ENCODE measurements at places on chromosomes 6 and 20.

GRCh38 chr6:129153257-129153656 lies 270.3 kb downstream of the LAMA2 start:
- DNase-seq: no peak

DNA sequence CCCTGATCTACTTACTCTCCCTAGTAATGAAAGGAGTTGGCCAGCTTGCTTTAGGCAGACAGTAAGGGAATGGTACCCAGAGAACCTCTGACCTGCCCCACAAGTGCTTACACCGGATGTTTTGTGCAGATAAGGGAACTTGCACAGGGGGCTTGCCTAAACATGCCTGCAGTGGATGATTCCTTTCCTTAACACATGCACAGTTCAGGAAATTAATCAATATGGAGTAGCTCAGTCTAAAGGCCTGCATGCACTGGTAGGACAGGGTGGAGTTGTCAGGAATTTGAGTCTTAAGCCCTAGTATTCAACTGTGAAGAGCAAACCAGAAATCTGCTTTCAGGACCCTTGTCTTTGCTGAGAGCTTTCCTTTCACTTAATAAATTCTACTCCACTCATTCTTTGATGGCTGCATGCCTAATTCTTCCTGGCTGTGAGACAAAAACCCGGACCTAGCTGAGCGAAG lies 3.9 kb upstream of the TRIM38 start:
- no peak for DNase-seq

GRCh38 chr6:13703496-13703895 lies 8.1 kb downstream of the RANBP9 start:
- no peak for DNase-seq

DNA sequence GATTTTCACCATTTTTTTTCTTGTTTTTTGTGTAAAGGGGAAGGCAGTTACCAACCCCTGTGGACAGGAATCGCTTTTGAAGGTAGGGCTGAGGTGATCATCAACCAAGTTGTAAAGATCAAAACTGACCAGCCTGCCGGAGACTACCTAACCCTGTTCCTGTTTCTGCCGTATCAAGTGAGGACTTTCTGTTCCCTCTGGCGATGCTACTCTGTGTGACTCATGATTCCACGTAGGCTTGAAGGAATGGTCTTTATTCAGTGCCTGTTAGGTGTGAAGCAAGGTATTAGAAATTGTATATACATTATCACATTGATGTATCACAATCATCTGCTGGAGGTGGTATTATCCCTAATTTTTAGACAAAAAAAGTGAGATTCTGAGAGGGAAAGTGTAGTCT lies 161.3 kb downstream of the SOX4 start:
- DNase-seq: no peak

DNA sequence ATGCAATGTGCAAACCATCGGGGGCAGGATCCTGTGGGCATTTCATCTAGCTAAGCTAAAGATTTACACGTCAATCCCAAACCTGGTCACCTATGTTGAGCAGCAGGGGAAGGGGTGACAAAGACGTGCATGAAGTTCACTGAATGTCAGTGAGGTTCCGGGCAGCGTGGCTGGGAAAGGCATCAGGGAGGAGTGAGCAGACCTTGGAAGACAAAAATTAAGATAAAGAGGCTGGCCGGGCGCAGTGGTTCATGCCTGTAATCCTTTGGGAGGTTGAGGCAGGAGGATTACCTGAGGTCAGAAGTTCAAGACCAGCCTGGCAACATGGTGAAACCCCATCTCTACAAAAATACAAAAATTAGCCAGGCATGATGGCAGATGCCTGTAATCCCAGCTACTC lies 126.1 kb downstream of the PREX1 start:
- DNase-seq: no peak

DNA sequence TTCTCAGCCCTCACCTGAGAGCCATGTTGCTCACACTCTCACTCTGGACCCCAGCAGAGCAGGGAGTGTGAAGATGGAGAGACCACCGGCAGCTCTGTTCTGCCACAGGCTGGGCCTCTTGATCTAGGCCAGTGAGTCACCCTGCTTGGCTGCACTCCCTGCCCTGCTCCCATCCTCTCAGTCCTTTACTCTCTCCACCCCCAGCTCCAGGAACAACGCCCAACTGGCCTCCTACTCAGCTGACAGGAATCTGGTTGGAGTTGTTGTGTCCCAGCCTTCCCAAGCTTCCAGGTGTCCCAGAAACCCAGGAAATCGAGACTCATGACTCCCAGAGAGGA lies at the start of gene PSORS1C1:
Gene PSORS1C1, plus strand, starts transcription at position 260 of the 338 bp plus-strand sequence. CDS start 14,833 bp downstream, outside the sequence.
- peak; percentile 86 for DNase-seq

DNA sequence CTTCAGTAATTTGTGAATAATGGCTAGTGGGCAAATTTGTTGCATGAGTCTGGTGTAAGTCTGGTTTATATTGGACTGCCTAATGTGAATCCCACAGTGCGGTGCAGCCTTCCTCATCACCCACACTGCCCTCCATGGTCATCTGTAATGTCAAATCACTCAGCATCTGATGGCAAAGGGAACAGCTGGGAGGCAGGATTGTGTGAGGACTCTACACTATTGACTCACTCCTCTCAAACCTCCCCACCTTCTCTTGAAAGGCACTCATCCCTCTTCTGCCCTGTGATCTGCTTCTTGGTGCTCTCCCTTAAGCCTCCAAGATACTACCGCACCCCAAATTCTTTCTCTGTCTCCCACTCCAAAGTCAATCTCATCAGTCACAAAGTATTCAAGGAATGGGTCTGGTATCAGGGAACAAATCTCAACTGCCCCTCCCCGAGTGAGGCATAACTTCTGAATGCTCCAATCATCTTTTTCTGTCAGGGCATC lies 146.0 kb upstream of the BEND6 start:
- no peak for DNase-seq

GRCh38 chr20:23639490-23639958 lies 1.8 kb upstream of the CST3 start:
- no peak for DNase-seq

DNA sequence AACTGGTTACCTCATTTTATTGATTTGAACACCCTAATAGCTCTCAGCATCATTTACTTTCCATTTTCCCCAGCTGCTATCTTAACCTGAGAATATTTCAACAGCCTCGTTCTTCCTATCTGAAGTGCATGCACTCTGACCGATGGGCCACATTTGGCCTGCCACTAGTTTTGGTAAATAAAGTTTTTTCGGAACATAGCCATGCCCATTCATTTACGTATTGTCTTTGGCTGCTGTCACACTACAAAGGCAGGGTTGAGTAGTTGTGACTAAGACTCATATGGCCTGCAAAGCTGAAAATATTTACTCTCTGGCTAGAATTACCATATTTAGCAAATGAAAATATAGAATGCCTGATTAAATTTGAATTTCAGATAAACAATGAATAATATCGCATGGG lies 10.8 kb downstream of the ADGRF4 start:
- DNase-seq: no peak

- DNase-seq: peak; percentile 94
Measured at GRCh38 chr6:162090734-162091133, 636.8 kb downstream of the PRKN start.

DNA sequence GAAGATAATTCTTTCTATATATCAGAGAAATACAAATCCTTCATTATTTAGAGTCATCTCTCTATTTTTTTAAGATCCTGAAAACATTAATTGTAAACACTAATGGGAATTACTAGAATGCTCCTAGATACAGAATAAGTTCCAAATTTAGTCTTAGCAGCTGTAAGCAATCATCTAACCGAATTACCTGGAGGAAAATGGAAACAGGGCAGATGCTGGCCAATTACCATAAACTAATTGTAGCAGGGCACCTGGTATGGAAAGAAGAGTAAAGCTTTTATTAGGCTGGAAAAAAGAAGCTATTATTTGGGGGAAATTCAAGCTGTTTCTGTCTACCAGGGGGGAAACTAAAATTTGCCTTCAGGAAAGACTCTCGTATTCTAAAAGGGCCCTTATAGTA lies 257.5 kb downstream of the MMUT start:
- no peak for DNase-seq

DNA sequence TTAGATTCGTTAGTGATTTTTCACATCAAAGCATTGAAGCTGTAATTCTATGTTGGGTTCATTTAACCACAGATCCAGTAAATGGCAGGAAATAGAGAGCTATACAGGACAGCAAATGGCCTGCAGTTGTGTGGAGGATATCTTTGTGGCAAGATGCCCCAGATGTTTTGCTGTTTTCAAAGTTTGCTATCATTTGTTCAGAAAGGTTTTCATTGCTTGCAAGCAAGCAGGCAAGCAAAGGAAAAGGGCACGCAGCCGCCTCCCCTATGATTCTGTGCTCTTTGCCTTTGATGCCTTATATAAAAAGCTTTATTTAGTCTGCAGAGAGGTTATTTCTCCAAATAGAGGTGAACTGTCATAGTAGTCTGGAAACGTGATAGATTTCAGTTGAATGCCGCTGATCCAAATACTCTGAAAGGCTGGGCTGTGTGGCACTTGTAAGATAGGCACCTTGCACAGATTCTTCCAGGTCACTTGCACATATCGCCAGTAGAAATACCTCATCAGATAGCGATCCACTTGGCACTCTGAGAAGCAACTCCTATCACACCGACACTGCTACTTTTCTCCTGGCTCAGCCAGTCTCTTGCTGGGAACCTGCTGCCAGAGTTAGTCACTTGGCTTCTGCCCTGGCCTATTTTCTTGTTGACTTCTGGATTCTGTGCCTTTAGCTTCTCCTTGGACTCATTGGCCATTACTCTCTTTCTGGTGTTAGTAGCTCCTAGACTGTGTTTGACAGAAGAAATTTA lies 66.4 kb downstream of the UTRN start:
- no peak for DNase-seq

GRCh38 chr6:155177363-155177961 lies 86.4 kb upstream of the CLDN20 start:
- no peak for DNase-seq

DNA sequence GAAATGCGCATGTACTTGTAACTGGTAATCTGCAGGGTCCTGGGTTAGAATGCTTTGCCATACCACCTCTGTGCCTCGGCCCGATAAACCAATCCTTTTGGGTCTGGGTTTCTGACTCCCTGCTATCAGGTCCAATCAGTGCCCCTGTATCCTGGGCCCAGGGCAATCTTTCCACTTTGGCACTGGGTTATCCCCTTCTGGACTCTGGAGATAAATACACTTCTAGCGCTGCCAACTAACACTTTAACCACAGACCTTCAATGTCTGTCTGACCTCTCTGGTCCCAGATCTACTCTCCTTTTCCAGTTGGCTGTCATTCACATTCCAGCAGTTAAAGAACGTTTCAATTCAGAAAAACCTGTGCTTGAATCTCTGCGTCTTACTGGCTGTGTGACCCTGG lies 55.3 kb downstream of the DNAAF9 start:
- DNase-seq: no peak

DNA sequence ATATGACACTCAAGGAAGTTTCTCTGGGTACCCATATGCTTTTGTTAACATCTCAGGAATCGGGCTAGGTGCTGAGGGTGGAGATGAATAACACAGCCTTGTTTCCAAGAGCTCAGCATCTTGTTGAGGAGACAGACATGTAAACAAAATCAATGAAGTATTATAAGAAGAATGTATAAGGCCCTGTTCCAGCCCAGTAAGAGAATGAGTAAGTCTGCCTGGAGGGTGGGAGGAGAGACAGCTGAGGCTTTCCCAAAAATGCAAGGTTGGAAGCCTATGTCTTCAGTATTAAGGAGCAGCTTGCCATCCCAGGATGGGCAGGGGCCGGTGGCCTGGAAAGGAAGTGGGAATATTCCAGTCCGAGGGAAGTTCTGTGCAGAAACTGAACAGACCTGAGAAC lies 615.3 kb upstream of the BTBD3 start:
- DNase-seq: no peak

- DNase-seq: no peak
Measured at GRCh38 chr6:168012431-168013249, 15.2 kb downstream of the KIF25 start.

DNA sequence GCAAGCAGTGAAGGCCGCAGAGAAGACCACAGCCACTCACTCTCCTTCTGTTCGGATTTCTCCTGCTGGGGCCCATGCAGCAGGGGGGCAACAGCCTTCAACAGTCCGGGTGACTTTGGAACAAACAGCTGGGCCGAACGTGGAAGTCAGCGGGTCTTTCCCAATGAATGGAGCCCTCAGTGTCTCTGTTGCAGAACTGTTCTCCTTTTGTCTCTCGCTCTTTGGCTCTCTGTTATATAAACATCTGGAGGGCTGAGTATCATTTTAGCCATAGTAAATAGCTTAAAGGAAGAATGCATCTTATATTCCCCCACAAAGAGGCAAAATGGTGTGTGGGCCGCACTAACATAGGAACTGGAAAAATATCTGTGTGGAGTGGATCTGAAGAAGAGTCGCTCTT lies 136.7 kb upstream of the RALGAPA2 start:
- DNase-seq: no peak

DNA sequence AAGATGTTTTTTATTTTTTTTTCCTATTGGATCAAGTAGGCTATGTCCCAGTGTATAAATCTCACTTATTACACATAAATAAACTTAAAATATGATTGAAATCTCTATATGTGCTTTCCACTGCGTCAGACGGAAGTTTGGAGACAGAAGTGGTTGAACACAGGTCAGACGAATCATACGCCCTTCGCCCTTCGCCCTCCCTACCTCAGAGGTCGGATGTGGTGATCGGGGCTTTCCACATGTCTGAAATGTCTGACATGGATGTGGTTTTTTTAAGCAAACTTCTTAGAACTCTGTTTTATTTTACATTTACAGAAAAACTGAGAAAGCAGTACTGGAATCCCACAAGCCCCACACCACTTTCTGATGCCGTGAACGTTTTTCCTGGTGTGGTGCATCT lies 344.4 kb downstream of the THBS2 start:
- no peak for DNase-seq

DNA sequence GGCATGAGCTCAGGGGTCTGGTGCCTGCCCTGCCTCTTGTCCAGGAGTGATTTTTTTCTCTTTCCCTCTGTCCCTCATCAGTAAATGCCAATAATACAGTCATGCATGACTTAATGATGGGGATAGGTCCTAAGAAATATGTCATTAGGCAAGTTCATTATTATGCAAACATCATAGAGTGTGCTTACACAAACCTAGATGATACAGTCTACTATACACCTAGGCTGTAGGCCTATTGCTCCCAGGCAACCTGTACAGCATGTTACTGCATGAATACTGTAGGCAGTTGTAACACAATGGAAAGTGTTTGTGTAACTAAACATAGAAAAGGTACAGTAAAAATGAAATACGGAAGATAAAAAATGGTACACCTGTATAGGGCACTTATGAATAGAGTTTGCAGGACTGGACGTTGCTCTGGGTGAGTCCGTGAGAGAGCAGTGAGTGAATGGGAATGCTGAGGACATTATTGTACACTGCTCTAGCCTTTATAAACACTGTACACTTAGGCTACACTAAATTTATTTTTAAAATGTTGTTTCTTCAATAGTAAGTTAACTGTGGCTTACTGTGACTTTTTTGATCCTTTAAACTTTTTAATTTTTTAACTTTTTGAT lies 22.1 kb downstream of the PBOV1 start:
- no peak for DNase-seq

Measured in fibroblast of skin of left biceps (primary cell).